T-helper 2 cell treated with Interferon-gamma antibody and Interleukin-4, amounts not matched to agents 5 μg/mL and 100 μg/mL, for 36 hours (primary cell): ENCODE measurements at places on chromosomes 11 and 22.
A peak's percentile ranks its signal among the peaks of the same experiment; 100 is the strongest.

DNA sequence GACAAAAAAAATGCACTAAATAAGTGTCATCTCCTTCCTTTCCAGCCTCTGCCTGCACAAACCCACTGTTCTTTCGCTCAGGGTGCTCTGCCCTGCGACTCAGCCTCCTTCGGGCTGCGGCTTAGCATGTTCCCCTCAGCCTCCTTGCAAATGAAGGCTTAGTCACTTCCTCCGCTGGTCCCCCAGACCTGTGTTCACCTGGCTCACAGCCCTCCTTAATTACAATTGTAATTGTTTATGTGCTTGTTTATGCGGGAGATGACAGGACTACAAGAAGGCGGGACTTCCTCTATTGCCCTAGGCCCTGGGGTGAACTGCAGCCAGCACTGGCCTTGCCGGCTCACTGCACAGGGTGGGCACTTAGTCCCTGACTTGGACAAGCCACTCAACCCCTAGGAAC, 303.6 kb downstream of the KIRREL3 start:
- H3K27ac ChIP-seq = no peak overlapping the region
- DNase-seq = no peak
- no peaks in the 10 kb centered on the region for H3K36me3 ChIP-seq
- no peaks in the 10 kb centered on the region for H3K4me1 ChIP-seq
- H3K4me3 ChIP-seq = no peak overlapping the region
- H3K27me3 ChIP-seq = no peaks in the 10 kb centered on the region

GRCh38 chr22:39429186-39429585, 27.6 kb upstream of the MGAT3 start:
- H3K27me3 ChIP-seq = no peaks in the 10 kb centered on the region
- H3K36me3 ChIP-seq = peaks cover 24% of the 10 kb centered on the region
- DNase-seq = no peak
- H3K4me3 ChIP-seq = no peak overlapping the region

GRCh38 chr22:19055801-19056200, 66.4 kb downstream of the DGCR2 start:
- peaks cover 20% of the 10 kb centered on the region for H3K36me3 ChIP-seq
- no peak overlapping the region for H3K4me3 ChIP-seq
- no peak overlapping the region for H3K27ac ChIP-seq
- no peak for DNase-seq

DNA sequence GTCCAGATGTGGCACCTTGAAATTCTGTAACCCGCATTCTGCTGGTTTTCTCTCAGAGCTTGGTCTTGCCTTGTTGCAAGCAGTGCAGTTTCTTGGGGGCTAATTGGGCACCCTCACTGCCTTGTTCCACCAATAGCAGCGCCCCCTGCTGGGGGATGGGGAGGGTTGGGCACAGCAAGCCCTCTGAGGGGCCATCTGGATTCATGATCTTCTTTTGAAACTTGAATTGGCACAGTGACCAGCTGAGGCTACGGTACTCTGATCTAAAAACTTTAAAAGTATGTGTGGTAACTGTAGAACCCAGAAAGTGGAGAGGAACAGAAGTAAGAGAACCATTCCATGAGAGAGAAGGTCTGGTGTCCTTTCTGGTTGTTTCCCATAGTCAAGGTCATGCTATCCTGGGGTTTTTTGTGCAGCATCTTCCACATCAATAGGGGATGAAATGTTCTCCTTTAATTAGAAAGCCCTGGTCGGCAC, 64.2 kb downstream of the MED15 start:
- no peaks in the 10 kb centered on the region for H3K27me3 ChIP-seq
- peak overlapping the region; percentile 39 for H3K27ac ChIP-seq
- peak overlapping the region; percentile 8 for H3K4me3 ChIP-seq

DNA sequence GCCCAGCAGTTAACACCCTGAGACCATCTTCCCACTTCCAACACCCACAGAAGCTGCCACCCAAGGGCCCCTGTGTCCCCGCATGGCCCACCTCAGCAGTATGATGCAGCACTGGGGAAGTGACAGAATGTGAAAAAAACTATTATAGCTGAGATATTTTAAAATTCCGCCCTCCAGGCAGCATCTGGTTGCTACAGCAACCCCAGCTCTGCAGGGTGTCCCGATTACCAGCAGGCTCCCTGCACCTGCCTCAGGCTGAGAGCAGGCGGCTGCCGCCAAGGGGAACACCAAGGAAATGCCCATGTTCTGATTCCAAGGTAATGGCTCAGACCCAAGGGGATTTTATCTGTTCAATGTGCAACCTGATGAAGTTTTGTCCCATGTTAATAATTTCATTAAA, 10.5 kb upstream of the TMEM121B start:
- H3K4me1 ChIP-seq = no peaks in the 10 kb centered on the region
- no peak for DNase-seq
- H3K27ac ChIP-seq = no peak overlapping the region
- no peak overlapping the region for H3K4me3 ChIP-seq
- peaks cover 3% of the 10 kb centered on the region for H3K36me3 ChIP-seq

GRCh38 chr11:27398400-27398770, 35.4 kb upstream of the CCDC34 start:
- peaks cover 2% of the 10 kb centered on the region for H3K4me1 ChIP-seq
- H3K4me3 ChIP-seq = no peak overlapping the region
- no peak for DNase-seq

DNA sequence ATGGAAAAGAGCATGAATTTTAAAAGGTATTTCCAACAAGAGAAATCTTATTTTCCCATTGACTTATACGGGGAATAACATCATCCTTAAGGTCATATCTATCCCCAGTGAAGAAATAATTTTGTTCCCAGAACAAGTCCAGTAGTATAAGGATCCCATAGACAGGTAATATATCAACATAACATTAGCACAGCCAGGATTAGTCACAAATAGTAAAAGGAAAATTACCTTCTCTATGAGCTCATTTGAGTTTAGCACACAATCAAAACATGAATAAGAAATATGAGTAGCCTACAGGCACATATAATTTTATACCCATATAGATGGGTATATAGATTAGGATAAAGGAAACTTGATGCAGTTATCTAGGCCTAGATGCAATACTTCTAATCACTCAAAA, 2.8 kb upstream of the OR52K1 start:
- H3K27me3 ChIP-seq = no peaks in the 10 kb centered on the region
- H3K4me3 ChIP-seq = no peak overlapping the region
- H3K36me3 ChIP-seq = no peaks in the 10 kb centered on the region
- H3K27ac ChIP-seq = no peak overlapping the region
- no peak for DNase-seq

GRCh38 chr11:69498614-69499175, 17.2 kb downstream of the LINC01488 start:
- no peak overlapping the region for H3K4me3 ChIP-seq
- H3K27me3 ChIP-seq = no peaks in the 10 kb centered on the region
- H3K36me3 ChIP-seq = no peaks in the 10 kb centered on the region
- no peak overlapping the region for H3K27ac ChIP-seq

- no peaks in the 10 kb centered on the region for H3K36me3 ChIP-seq
- H3K27me3 ChIP-seq = no peaks in the 10 kb centered on the region
- H3K4me3 ChIP-seq = no peak overlapping the region
- H3K27ac ChIP-seq = no peak overlapping the region
- no peak for DNase-seq
Measured at GRCh38 chr11:23711981-23712380, 784.9 kb upstream of the LUZP2 start.

- no peaks in the 10 kb centered on the region for H3K36me3 ChIP-seq
- no peak for DNase-seq
- no peak overlapping the region for H3K27ac ChIP-seq
Measured at GRCh38 chr11:131914361-131914774, 544.0 kb downstream of the NTM start.

DNA sequence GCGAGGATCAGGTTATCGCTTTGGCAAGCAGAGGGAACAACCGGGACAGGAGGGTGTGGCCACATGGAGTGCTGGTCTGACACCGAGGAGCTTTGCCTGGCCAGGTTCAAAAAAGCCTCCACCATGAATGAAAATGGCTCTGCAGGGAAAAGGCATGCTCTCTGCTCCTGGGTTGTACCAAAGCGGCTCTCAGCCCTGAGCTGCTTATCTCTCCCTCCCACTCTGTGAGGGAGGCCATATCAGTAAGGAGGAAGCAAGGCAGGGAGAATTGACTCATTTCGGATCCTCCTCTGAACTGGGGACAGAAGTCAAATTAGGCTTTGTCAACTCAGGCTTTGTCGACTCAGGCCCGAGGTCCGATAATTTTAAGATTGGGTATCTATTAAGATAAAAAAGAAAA, 82.9 kb upstream of the CRTAM start:
- DNase-seq = no peak
- peaks cover 5% of the 10 kb centered on the region for H3K27me3 ChIP-seq
- peaks cover 37% of the 10 kb centered on the region for H3K4me1 ChIP-seq
- no peaks in the 10 kb centered on the region for H3K36me3 ChIP-seq

GRCh38 chr11:57601297-57601696, 3.8 kb downstream of the SERPING1 start:
- H3K4me3 ChIP-seq = no peak overlapping the region
- no peaks in the 10 kb centered on the region for H3K36me3 ChIP-seq
- H3K27me3 ChIP-seq = peaks cover 22% of the 10 kb centered on the region
- peaks cover 4% of the 10 kb centered on the region for H3K4me1 ChIP-seq
- H3K27ac ChIP-seq = no peak overlapping the region
- no peak for DNase-seq

DNA sequence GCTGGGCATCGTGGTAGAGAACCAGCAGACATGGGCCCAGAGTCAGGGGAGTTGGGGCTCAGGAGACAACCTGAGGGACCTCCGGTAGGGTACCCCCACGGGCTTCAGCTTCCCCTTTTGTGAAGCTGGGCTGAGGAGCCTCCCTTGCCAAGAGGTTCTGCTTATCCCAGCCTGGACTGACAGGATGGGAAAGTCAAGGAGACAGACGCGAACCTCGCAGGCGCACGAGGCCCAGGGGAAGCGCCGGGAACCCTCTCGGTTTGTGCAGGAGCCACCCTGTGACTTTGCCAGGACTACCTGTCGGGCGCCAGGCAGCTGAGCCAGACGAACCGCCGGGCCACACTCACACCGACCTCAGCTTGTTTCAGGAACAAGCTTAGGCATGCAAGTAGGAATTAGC, 566.1 kb downstream of the BRD1 start:
- no peaks in the 10 kb centered on the region for H3K36me3 ChIP-seq
- no peak overlapping the region for H3K27ac ChIP-seq
- no peak overlapping the region for H3K4me3 ChIP-seq
- H3K27me3 ChIP-seq = no peaks in the 10 kb centered on the region
- H3K4me1 ChIP-seq = no peaks in the 10 kb centered on the region
- no peak for DNase-seq

GRCh38 chr11:2277933-2278523, 7.6 kb upstream of the ASCL2 start:
- no peaks in the 10 kb centered on the region for H3K36me3 ChIP-seq
- no peak for DNase-seq
- H3K27ac ChIP-seq = no peak overlapping the region
- H3K4me3 ChIP-seq = no peak overlapping the region

GRCh38 chr11:75280770-75281468, 40.3 kb downstream of the TPBGL start:
- H3K4me3 ChIP-seq = no peak overlapping the region
- H3K27ac ChIP-seq = no peak overlapping the region
- no peaks in the 10 kb centered on the region for H3K27me3 ChIP-seq
- peaks cover 21% of the 10 kb centered on the region for H3K36me3 ChIP-seq
- H3K4me1 ChIP-seq = peaks cover 14% of the 10 kb centered on the region

DNA sequence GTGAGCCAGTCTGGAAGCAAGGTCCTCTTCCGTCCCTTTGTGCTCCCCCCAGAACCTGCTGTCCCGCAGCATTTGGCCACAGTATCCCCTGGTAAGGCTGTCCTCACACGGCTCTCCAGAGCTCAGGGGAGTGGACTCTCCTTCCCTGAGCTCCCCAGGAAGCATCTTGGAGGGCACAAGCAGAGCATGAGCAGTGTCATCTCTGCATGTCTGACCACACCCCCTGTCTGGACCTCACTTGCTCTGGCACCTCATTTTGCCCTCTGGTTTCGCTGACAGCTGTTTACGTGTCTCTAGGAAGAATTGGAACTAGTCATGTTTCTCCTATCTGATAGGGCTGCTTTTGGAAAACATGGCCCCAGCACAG, 15.5 kb downstream of the DCPS start:
- H3K4me3 ChIP-seq = no peak overlapping the region
- DNase-seq = no peak
- H3K36me3 ChIP-seq = peaks cover 26% of the 10 kb centered on the region
- H3K27me3 ChIP-seq = no peaks in the 10 kb centered on the region
- H3K27ac ChIP-seq = peak overlapping the region; percentile 82

- H3K4me1 ChIP-seq = no peaks in the 10 kb centered on the region
- H3K27ac ChIP-seq = no peak overlapping the region
- peak; percentile 26 for DNase-seq
- H3K36me3 ChIP-seq = no peaks in the 10 kb centered on the region
- H3K4me3 ChIP-seq = no peak overlapping the region
Measured at GRCh38 chr22:28855355-28856094, 27.8 kb upstream of the ZNRF3 start.

DNA sequence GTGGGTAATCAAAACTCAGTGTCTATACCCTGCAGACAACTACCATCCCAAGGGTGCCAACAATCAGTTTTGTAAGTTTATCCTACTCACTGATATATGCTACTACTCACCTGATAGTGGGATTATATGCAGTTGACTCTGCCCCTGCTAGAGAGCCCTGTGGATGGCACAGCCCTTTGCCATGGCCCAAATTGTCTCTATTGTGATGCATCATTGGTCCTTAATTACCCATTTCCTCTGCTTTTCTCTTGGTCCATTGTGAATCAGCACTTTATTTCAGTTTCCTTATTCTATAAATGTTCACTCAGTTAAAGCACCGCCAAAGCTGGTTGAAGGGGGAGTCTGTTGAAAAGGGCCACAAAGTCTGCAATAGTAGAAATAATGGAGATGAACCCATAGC, 42.3 kb downstream of the PLAAT5 start:
- H3K4me3 ChIP-seq = no peak overlapping the region
- H3K4me1 ChIP-seq = peaks cover 41% of the 10 kb centered on the region

GRCh38 chr22:19122752-19123492, 710 bp upstream of the DGCR2 start:
- no peak for DNase-seq
- H3K4me3 ChIP-seq = peak overlapping the region; percentile 79
- peak overlapping the region; percentile 72 for H3K27ac ChIP-seq
- peaks cover 2% of the 10 kb centered on the region for H3K36me3 ChIP-seq

DNA sequence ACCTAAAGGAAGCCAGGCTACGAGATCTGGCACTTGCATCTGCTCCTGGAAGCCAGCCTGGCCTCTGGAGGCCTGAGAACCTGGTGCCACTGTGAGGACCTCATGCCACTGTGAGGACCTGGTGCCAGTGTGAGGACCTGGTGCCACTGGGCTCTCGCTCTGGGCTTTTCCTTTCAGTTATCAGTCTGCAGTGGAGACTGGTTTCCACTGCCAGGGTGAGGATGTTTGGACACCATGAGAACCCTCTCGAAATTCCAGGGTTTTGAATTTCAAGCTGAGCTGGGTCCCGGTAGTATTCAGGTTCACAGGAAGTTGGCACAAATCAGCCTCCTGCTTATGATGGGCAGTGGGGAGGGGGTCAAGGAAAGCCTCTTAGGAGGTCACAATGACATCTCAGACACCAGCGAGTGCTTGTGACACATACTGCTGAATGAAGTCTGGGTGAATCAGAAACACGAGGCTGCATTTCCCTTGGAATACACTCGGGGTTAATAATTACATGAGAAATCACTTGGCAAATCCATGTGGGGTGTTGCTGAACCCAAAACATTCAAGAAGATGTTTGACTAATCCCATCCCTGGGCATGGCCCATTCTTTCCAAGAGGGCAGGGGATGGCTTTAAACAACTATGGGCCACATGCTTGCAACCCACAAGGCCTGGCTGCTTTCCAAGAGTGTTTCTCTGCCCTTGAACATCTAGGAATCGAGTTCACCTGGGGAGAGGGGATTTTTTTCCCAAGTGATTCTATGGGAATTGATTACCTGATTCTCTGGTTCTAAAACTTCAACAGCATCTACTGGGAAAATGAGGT, 60.2 kb downstream of the LINC01488 start:
- H3K4me3 ChIP-seq = no peak overlapping the region
- H3K4me1 ChIP-seq = peaks cover 4% of the 10 kb centered on the region
- no peak overlapping the region for H3K27ac ChIP-seq
- H3K36me3 ChIP-seq = no peaks in the 10 kb centered on the region
- no peak for DNase-seq
